Stimulated activated CD4-positive, alpha-beta T cell treated with anti-CD3 and anti-CD28 coated beads, Interleukin-15, amount 100 ng/mL, for 48 hours (primary cell): ENCODE measurements at places on chromosomes 12 and 14.

GRCh38 chr12:118980407-118981014 lies 830 bp upstream of the SRRM4 start:
- no peak for DNase-seq

DNA sequence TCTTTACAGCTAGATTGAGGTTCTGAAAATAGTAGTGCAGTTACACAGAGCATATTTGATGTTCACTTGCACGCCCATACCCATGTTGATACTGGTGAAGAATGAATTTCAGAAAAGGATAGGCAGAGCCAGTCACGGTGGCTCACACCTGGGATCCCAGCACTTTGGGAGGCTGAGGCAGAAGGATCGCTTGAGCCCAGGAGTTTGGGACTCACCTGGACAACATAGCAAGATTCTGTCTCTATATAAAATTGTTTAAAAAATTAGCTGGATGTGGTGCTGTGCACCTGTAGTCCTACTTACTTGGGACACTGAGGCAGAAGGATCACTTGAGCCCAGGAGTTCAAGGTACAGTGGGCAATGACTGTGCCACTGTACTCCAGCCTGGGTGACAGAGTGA lies 56.6 kb downstream of the MDM2 start:
- no peak for DNase-seq

- DNase-seq, result no peak
These were observed 7.0 kb downstream of the NIN start for GRCh38 chr14:50823762-50824636.

GRCh38 chr12:39605501-39605900 lies 14.1 kb downstream of the ABCD2 start:
- DNase-seq, result no peak

GRCh38 chr14:95355422-95355821 lies 35.7 kb upstream of the CLMN start:
- DNase-seq, result no peak

- DNase-seq, result no peak
These were observed 476.4 kb downstream of the VRK1 start for GRCh38 chr14:97273540-97273939.

GRCh38 chr14:104253223-104253822 lies 114.9 kb downstream of the KIF26A start:
- no peak for DNase-seq

DNA sequence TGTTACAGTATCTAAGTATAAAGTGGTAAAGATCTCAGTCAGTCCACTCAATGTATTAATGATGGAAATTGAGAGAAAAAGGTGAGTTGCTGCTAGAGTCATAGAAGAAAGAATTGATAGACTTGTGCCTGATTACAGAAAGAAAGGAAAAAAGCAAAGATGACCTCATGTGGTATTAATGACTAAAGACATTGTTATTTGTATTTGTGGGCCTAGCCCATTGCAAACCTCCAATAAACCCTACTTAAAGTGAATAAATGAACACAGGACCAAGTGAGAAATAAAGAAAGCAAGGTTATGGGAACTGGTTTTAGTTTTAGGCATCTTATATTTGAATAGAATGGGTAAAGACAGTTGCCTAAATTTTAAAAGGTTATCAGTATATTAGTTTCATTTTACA lies 105.5 kb downstream of the SYT1 start:
- no peak for DNase-seq

DNA sequence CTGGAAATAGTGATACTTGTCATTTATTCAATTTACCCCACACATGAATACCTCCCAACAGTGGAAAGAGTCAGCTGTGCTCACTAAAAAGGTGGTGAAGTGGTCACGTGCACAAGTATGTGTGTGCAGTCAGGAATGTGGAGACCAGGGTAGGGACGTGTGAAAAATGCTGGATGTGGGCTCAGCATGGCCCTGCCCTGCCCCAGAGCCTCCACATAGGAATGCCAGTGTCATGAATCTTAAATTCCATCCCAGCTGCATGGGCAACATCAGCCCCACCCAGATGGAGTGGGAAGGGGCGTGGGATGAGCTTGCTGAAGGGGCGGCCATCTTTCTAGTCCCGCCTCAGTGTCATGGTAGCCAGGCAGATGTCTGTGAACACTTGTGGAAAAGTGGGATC lies 87.7 kb downstream of the C12orf75 start:
- DNase-seq, result no peak

- no peak for DNase-seq
These were observed 81.1 kb upstream of the RFLNA start for GRCh38 chr12:124213666-124214347.
